ENCODE measurements at places on chromosomes 6 and 20. TPM values are rescaled to one million over a fixed set of nuclear protein-coding genes. Genes with fewer than 3 reads are reported as not detected.

Gene SOD2
- 133 TPM for total RNA-seq

Gene LY6G5C
- 1.7 TPM for total RNA-seq

GRCh38 chr6:116547358-116547757 is 1.9 kb upstream of the TRAPPC3L start:
- no peak for DNase-seq

Gene RPP21
- total RNA-seq = 16.1 TPM

DNA sequence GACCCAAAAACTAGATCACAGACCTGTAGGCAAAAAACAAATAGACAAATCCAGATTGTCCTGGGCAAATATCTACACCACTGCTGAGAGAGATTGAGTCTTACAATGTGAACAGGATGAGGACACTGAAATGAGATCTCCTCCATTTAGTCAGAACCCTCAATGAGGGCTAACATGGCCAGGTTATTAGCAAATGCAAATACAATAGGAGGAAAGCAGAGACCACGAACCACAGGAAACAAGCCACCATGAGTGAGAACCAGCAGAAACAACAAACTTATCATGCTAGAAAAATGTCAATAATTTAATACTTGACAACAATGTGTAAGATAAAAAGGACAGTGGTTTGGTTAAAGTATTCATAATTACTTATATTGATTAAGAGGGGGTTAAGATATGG is 162.8 kb downstream of the SYNE1 start:
- peak; percentile 27 for DNase-seq

- no peak for DNase-seq
Observed at GRCh38 chr6:151288712-151289398, 49.1 kb downstream of the AKAP12 start.

DNA sequence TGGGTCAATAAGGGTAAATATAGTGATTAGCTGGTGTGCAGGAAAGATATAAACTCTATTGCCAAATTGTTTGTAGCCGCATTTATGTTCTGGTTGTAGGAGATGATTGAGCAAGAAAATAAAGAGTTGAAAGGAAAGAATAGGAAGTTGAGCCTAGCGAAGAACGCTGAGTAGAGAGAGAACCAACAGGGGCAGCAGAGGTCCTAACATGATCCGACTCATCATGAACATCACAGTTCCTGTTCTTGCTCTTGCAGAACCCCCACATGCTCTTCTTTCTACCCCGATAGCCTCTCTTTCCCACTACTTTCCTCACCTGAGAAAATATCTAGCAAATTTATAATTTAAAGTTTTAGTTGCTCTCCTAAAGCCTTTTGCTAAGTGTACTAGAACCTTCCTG is 9.9 kb upstream of the ID4 start:
- no peak for DNase-seq

GRCh38 chr6:148502773-148503135 is 160.1 kb downstream of the SASH1 start:
- no peak for DNase-seq

DNA sequence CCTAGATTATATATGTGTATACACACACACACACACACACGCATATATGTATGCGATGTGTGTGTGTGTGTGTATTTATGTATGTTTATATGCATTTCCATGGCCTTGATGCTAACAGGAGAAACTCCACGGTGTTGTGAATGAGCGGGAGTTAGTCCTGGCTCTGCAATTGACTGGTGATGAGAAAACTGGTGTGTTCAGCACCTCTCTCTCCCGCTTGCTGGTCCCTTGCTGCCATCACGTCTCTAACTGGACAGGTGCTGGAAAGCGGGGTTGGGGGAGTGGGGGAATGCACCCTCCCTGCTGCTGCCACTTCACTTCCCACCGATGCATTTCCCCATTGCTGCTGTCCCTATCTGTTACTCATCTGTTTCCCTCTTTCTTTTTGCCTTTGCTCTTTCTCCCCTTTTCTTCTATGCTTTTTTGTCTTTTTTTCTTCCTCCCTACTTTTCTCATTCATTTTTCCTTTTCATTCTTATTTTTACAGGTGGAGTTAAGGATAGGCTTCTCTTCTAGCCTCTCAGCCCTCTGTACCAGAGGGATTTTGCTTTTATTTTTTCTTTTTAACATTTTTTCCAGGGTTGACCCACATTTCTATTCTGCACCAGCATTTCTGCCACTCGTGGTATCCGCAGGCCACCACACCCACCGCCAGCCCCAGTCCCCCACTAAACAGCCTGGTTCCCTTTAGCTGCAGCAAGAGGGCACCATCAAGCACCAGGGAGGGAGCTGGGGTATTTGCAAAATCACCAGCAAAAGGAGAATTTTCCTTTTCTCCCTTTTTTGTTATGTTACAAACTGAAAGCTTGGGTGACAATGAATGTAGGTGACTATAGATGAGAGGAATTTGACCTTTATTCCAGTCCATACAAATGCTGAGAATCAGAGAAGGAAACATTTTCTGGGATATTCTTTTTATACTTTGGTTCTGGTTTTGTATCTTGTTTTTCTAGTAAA is 115.6 kb downstream of the TCP11 start:
- DNase-seq = peak; percentile 63

Gene SYCP2L
- total RNA-seq = not detected

Gene TRAPPC3L
- not detected for total RNA-seq

Gene MBOAT1
- total RNA-seq = 8.1 TPM

- DNase-seq = no peak
Observed at GRCh38 chr6:93086351-93086750, 333.0 kb downstream of the EPHA7 start.

GRCh38 chr6:124430740-124431318 is 531.4 kb upstream of the RNF217 start:
- no peak for DNase-seq

DNA sequence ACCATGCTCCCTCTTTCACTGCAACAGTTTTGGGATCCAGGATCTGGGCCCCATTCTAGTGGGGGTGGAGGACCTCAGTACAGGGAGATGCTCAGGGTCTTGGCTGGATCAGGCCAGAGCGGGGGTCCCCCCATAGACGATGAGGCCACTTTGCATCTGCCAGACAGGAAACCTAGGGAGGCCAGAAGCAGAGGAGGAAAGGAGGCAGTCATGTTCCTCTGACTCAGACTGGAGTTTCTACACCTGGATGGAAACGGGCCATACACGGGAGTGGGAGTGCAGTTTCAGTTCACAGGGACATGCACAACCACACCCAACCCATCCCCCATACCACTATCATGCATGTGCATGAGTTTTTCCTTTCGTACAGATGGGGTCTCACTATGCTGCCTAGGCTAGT is 3.6 kb upstream of the EMILIN3 start:
- DNase-seq = no peak

Gene XKR7
- total RNA-seq = under 0.01 TPM

Gene DACT2
- not detected for total RNA-seq

GRCh38 chr20:2800521-2801285 is at the start of gene CPXM1:
Gene CPXM1, minus strand, starts transcription at chr20:2800627. Its CDS starts 55 bp downstream, at chr20:2800572.
- DNase-seq = peak; percentile 32

Gene OXT
- total RNA-seq = not detected

DNA sequence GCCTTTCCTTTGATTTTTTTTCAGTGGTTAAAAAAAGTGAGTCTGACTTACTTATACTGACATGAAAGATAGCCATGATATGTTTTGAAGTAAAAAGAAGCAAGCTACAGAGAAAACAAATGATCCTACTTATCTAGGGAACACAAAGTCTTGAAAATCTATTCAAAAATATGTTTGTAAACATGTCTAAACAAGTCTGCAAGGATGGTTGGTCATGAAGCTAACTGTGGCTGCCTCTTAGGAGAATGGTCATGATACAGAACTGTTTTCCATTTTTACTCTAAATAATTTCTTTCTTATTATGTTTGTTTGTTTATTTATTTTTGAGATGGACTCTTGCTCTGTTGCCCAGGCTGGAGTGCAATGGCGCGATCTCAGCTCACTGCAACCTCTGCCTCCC is 21.5 kb downstream of the FERMT1 start:
- DNase-seq = no peak

Gene LRRC73
- total RNA-seq = under 0.01 TPM

Gene CAP2
- total RNA-seq = 0.87 TPM

- no peak for DNase-seq
Observed at GRCh38 chr20:48326434-48326691, 501.4 kb downstream of the PREX1 start.

Gene SLC17A1
- not detected for total RNA-seq

GRCh38 chr6:132811276-132811675 is 3.1 kb upstream of the RPS12 start:
- no peak for DNase-seq

Gene TRIM15
- total RNA-seq = not detected

Gene TBXT
- total RNA-seq = not detected

Gene BACH2
- total RNA-seq = 2.8 TPM

- peak; percentile 7 for DNase-seq
Observed at GRCh38 chr6:140915103-140915502, 1217.6 kb upstream of the GJE1 start.

Gene GNAS-AS1
- total RNA-seq = 0.22 TPM

- peak; percentile 36 for DNase-seq
Observed at GRCh38 chr6:10559522-10560152, 38.5 kb downstream of the GCNT2 start.

GRCh38 chr6:135212935-135213334 is 31.8 kb downstream of the MYB start:
- no peak for DNase-seq

DNA sequence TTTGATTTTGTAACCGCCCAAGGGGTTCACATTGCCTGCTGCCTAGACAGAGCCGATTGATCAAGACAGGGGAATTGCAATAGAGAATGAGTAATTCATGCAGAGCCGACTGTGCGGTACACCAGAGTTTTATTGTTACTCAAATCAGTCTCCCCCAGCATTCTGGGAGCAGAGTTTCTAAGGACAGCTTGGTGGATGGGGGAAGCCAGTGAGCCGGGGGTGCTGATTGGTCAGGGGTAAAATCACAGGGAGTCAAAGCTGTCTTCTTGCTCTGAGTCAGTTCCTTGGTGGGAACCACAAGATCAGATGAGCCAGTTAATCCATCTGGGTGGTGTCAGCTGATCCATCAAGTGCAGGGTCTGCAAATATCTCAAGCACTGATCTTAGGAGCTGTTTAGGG is 60.0 kb upstream of the EZR start:
- no peak for DNase-seq

DNA sequence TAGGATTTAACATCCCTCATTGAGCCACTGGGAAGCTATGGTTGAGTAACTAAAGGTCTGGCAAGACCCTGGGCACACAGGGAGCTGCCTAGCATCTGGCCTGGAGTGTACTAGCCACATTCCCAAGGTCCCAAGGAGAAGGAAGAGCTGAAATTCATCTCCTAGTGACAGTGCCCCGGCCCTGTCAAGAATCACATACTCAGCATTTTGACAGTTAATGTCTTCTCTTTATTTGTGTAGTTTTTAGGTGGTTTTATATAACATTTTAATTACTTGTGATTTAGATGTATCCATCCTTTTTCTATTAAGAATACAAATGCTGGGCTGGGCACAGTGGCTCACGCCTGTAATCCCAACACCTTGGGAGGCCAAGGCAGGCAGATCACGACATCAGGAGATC is 40.4 kb downstream of the ALDH5A1 start:
- DNase-seq = no peak

Gene SIRPB1
- 0.22 TPM for total RNA-seq

Gene SENP6
- 39.5 TPM for total RNA-seq

Gene TAF4
- total RNA-seq = 1.3 TPM

- DNase-seq = peak; percentile 69
Observed at GRCh38 chr6:144008120-144008811, at the start of gene PLAGL1. Gene PLAGL1, minus strand, starts transcription at chr6:144008259. Its CDS starts 60,123 bp downstream, at chr6:143948136.

- DNase-seq = no peak
Observed at GRCh38 chr6:144062786-144063185, 32.6 kb downstream of the SF3B5 start.

Data from lung microvascular endothelial cell (primary cell).